ENCODE measurements at places on chromosomes 7 and 10. TPM values are rescaled to one million over a fixed set of nuclear protein-coding genes. Genes with fewer than 3 reads are reported as not detected.

The CC2D2B gene
- total RNA-seq, result not detected

DNA sequence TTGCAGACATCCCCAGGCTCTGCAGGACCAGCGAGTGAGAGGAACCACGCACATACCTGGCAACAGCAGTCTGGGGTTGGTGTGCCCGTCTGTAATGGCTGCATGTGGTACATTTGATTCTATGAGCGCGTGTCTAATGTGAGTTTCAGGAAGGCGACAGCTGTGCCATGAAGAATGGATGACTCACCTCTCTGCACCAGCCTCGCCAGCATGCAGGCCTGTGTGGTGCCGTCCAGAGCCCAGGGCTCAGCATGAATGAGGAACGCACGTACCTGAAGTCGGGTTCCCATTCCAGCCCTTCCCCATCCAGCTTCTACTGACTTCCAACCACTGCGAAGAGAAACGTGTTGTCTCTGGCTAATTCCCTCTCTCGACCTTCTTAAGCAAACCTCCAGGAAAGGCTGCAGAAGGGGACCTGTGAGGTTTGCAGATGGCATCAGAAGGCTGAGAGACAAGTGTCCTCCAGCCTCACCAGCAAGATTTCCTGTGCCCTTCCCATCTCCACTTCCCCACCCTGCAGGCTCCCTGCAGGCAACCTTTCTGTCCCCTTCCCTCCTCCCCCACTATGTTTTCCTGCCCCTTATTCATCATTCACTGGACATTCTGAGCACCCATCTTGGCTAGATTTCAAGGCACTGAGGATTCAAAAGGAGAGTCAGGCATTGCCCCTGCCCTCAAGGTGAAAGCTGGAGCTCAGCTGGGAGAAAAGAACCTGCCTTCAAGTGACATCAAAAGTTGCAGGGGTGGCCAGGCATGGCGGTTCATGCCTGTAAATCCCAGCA, 54.3 kb downstream of the ASB13 start:
- DNase-seq, result no peak

The NAT16 gene
- total RNA-seq, result not detected

GRCh38 chr7:150612925-150613324, 19.3 kb downstream of the GIMAP6 start:
- no peak for DNase-seq

DNA sequence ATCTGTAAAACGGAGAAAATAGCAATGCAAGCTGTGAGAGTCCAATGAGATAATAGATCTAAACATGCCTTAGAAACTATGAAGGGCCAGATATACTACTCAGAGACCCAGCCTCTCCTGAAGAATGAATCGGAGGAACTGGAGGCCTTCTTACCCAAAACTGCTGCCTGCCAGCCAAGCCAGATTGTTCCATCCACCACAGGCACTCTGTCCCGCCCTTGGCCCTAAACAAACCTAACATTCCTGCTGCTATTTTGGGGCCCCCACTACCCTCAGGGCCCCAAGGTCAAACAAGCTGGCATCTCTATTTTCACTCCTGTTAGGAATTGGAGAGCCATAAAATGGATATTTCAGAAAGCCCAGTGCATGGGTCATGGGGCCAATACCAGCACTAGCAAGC, 48.0 kb upstream of the HMX3 start:
- no peak for DNase-seq

- DNase-seq, result no peak
Measured at GRCh38 chr7:132097550-132098134, 478.6 kb downstream of the PLXNA4 start.

- no peak for DNase-seq
Measured at GRCh38 chr7:26899519-26899918, 35.1 kb upstream of the SKAP2 start.

The KIAA1549 gene
- total RNA-seq, result 0.12 TPM

- no peak for DNase-seq
Measured at GRCh38 chr7:52120912-52121311, 804.3 kb upstream of the COBL start.

- no peak for DNase-seq
Measured at GRCh38 chr10:59135275-59135674, 41.2 kb upstream of the PHYHIPL start.

DNA sequence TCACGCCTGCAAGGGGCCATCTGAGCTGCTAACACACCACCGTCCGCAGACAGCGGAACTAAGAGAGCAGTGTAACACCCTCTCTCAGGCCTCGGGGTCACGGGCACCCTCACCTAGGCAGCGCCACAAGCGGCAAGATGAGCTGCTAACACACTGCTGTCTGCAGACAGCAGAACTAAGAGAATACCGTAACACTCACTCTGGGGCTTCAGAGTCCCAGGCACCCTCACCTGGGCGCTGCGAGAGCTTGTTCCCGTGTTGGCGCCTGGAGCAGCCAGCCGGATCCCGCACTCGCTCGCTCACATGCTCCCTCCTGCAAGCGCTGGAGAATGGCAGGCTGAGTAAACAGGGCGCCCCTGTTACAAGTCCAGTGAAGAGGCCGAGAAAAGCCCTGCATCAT, 160.2 kb downstream of the SRPK2 start:
- no peak for DNase-seq

The GPC2 gene
- 13.9 TPM for total RNA-seq

DNA sequence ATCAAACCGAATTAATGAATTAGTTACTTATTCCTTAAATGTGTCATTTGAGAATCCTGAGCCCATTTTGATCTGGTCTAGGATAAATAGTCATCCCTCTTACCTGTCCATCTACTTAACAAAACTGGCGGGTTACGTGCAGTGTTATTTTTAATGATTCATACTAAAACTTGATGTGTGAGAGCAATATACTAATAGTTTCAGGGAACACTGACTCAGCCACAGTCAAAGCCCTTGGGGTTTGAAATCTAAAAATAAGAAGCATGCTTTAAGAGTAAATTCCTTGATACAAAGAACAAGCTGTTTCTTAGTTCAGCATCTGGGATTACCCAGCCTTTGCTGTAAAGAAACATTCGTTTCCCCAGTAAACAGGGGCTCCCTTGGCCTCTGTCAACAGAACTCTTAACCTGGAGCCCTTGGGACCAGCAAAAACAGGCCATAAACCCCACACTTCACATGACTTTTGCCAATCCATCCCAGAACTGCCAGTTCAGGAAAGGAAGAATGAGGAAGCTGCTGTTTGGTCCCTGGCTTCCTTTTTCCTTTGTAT, 370.6 kb upstream of the IGFBP3 start:
- DNase-seq, result no peak

GRCh38 chr7:17608114-17608833, 309.8 kb downstream of the AHR start:
- DNase-seq, result no peak

The SFXN4 gene
- 19.0 TPM for total RNA-seq

The TASOR2 gene
- 49.4 TPM for total RNA-seq

The CPVL gene
- not detected for total RNA-seq

DNA sequence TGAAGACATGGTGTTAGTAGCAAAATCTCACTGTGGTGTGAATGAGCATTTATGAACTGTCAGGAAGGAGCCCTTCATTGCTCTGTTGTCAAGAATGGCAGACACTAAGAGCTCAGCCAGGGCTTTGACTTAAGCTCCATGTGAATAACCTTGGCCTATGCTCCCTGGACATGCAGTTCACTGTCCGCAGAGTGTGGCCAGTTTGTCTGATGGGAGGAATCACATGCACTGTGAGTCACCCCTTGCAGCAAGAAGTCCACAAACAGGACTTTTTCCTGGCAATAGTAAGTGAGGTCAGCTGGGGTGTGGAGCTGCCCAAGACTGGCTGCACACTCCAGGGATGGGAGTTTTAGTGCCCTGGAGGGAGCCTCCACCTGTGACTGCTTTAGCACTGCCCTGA, 49.5 kb downstream of the ZNF37A start:
- no peak for DNase-seq

- no peak for DNase-seq
Measured at GRCh38 chr10:80407812-80408241, 524 bp upstream of the PRXL2A start.

All from activated CD4-positive, alpha-beta T cell treated with anti-CD3 and anti-CD28 coated beads, Interleukin-2, amount 10 ng/mL, durations not matched to agents 7 days and 5 days (primary cell).